Large intestine (tissue), 12 donors: ENCODE measurements at places on chromosomes 7 and 10.

GRCh38 chr7:154598864-154599263 lies 404.1 kb downstream of the PAXIP1 start:
- DNase-seq, result no peak

- no peak for DNase-seq
Observed at GRCh38 chr10:21193196-21193595, 296.1 kb upstream of the NEBL start.

DNA sequence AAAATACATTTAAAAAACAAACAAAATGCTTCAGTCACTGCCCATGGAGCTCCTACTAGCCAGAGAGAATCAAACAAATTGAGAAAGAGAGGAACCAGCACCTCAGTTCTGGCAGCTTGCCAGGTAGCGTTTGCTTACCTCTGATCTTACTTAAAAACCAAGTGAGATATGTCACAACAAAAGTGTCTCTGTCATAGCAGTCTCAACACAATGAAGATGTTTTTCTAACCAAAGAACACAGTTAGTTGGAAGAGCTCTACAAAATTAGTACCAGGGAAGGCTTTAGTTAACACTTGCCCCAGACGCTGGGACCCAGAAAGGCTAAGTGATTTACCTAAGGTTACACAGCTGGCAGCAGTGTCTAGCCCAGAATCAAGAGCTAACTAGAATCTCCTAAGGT lies 3.4 kb downstream of the DOCK4 start:
- DNase-seq, result no peak

- DNase-seq, result no peak
Observed at GRCh38 chr7:47093320-47094234, 488.3 kb downstream of the TNS3 start.

DNA sequence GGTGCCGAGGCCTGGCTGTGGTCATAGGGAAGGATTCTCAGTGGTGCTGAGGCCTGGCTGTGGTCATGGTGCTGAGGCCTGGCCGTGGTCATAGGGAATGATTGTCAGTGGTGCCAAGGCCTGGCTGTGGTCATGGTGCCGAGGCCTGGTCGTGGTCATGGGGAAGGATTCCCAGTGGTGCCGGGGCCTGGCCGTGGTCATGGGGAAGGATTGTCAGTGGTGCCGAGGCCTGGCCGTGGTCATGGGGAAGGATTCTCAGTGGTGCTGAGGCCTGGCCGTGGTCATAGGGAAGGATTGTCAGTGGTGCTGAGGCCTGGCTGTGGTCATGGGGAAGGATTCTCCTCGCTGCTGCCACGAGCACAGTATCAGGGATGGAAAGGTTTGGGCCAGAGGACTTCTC lies 327.3 kb downstream of the ADARB2 start:
- DNase-seq, result no peak

- no peak for DNase-seq
Observed at GRCh38 chr7:110544194-110544593, 546.7 kb upstream of the LRRN3 start.

DNA sequence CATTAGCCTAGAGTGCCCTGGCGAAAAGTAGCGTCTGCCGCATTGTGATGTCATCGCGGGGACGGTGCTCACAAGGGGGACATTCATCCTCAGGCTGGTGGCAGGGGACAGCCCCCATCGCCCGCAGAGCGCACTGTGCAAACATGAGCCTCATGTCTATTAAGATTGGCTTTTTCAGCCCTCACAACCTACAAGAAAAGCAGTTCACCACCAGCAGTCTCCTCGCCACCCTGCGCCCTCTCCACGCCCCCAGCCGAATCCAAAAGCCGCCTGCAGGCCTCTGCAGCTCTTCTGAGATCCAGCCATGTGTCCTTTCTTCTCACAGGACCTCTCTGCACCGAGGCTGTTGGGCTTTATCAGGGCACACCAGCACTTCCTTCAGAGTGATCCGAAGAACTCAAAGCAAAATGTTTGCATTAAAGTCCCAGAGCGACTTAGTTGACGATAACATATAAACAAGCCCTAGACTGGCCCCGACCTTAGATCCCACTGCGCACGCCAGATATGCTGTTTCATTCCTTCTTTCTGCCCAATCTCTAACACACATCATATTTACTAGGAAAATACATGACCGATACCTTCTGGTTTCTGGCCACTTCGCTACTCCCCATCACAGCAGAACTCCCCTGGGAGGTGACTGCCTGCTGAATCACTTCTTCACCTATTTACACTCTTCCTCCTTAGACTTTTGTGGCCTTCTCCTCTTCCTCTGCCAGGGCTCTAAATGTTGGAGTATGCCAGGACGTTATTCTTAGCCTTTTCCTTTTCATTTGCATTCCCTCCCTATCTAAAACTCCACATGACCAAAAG lies 206.0 kb upstream of the SH2B2 start:
- no peak for DNase-seq

DNA sequence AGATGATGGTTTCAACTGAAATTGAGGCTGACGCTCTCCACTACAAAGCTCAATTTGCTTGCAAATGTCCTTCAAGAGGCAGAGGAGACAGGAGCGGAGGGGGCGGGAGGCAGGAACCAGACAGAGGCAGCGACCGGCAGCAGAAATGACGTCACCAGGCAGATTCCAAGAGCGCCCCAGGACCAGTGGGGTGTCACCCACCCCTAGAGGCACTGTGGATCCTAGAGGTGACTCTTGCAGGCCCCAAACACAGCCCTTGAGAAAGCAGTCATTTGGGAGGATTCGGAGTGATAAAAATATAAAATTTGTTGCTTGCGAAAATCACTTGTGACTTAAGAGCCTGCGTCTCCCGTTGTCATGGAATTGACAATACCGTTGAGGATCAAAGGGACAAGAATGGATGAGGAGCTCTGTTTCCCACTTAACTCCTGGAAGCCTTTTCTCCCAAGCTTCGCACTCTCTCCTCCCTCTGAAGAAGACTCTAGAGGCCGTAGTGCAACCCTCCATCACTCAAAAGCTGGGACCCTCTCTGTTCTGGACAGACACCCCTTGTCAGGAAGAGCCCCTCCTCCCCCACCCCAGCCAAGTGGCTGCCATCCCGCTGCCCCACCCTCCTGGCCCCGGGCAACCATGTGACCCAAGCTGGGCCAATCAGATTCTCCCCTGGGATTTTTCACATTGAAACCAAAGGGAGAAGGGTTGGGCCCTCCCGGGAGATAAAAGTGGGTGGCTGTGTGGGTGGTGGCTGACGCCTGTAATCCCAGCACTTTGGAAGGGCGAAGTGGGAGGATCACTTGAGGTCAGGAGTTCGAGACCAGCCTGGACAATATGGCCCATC lies 16.3 kb upstream of the SLC29A4 start:
- DNase-seq, result peak; percentile 10

DNA sequence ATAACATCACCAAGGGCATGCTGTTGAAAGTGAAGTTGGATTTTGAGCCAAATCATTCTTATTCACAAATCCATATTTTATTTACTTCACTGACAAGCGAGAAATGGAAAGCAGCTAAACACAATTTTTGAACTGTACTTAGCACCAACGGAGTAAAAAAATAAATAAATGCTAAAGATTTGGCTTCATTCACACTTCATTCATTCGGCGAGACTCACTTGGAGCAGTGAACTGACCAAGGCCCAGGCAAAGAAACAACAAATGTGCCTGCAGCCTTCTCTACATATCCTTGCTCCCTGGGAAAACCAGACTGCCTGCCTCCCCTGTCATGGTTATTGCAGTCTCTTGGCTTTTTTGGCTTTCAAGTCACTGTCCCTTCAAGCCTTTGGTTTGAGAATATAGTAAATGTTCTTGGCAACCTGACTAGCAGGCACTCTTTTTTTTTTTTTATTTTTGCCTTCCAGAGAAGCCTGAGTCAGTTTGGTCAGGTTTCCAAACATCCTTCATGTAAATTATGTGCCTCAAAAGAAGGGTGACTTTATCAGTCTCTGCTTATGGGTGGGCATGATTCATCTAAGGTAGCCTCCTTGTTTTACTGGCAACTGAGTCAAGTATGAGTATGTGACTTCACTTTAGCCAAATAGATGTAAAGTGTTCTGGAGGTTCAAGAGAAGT lies 177.6 kb upstream of the MEOX2 start:
- no peak for DNase-seq

DNA sequence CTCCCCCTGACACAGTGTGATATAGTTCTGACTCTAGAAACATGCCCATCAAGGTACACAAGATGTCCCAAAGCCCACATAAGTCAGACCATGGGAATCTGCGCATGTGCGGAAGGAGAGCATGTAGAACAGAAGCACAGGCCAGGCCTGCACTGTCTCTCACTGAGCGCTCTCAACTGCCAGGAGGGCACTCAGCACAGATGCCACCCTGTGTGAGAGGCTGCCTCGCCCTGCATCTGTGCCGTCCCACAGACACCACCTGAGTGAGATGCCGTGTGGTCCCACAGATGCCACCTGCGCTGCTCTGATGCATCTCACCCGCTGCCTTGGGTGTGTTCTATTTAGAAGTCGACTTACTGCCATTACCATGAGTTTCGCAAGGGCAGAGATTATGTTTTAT lies 98.4 kb downstream of the VOPP1 start:
- no peak for DNase-seq

DNA sequence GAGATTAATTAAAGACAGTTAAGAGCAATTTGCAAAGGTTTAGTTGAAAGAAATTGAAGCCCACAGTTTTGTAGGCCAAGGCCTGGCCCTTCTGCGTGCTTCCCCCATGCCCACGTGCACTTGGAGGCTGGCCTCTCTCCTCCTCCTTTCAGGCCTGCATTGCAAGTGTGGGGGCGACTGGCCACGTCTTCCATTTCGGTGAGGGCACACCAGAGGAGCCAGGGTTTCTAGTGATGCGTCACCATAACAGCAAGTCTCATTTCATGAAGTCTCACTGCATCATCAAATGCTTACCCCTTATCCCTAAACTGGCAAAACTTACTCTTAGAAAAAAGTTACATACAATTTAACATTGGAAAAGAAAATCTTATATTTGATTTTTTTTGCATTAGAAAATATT lies 141.2 kb downstream of the NRF1 start:
- no peak for DNase-seq

DNA sequence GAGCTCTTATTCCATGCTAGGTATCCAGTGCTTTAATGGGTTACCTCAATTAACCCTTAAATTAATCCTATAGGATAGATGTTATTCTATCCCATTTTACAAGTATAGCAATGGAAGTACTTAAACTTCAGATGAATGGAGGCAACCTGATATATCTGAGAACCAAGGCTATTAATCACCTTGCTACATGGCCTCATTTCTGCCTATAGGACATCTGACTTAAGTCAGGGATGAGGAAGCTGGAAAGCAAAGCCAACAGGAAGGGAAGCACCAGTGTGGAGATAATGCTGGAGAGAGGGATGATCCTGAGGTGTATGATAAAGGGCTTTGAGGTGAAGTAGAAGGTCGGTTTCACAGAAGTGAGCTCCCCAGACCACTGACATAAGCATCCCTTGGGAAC lies 132.3 kb downstream of the CHN2 start:
- DNase-seq, result no peak

GRCh38 chr10:133162910-133163856 lies 3.2 kb downstream of the KNDC1 start:
- no peak for DNase-seq

GRCh38 chr7:18978108-18978495 lies 139.3 kb downstream of the TWIST1 start:
- DNase-seq, result no peak
